Body of pancreas (tissue), 4 donors: ENCODE measurements at places on chromosomes 5 and 9.

GRCh38 chr5:33828626-33829308 is 63.0 kb downstream of the ADAMTS12 start:
- DNase-seq, result no peak

DNA sequence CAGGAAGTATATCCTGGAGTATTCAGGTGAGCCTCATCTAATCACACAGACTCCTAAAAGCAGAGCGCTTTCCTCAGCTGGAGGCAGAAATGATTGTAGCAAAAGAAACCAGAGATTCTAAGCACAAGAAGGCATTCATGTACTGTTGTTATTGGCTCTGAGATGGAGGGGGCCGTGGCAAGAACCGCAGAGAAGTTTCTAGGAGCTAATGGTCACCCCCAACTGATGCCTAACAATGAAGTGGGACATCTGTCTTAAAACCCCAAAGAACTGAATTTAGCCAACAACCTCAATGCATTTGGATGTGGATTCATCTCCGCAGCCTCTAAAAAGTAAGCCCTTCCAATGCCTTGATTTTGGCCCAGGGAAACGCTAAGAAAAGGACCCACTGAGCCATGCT is 76.3 kb downstream of the ADAMTSL1 start:
- DNase-seq, result no peak

- DNase-seq, result no peak
These were observed 46.7 kb downstream of the TNFAIP8 start for GRCh38 chr5:119402555-119402954.

DNA sequence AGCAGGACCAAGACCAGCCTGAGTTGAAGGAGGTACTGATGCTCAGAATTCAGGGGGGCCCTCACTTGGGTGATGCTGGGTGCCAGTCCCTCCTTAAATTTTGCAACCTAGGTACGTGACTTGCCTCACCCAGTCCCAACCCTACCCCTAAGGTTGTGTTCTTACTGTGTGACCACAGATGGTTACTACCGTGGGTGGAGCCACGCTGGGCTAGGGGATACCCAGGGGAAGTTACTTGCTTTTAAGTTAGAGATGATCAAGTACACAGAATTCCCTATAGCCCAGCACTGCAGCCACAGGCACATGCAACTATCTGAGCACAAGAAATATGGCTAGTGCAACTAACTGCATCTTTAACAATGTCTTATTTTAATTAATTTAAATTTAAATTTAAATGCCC is 32.9 kb downstream of the NXNL2 start:
- no peak for DNase-seq

DNA sequence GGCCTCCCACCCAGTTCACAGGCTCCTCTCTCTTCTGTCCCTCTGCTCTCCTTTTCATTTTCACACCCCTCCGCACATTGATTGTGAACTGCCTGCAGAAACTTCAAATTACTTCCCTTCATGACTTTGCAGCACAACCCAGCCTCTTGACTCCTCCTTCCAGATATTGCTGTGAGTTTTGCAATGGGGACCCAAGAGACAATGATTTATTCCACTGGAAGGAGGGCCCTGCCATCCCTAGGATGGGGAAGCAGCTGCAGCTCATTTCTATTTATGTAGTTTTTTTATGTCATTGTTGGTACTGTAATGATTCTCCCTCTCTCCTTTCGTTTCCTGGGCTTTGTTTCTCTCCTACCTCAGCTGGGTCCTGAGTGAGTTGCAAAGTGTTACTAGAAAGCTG is 364.9 kb downstream of the ICE1 start:
- no peak for DNase-seq

DNA sequence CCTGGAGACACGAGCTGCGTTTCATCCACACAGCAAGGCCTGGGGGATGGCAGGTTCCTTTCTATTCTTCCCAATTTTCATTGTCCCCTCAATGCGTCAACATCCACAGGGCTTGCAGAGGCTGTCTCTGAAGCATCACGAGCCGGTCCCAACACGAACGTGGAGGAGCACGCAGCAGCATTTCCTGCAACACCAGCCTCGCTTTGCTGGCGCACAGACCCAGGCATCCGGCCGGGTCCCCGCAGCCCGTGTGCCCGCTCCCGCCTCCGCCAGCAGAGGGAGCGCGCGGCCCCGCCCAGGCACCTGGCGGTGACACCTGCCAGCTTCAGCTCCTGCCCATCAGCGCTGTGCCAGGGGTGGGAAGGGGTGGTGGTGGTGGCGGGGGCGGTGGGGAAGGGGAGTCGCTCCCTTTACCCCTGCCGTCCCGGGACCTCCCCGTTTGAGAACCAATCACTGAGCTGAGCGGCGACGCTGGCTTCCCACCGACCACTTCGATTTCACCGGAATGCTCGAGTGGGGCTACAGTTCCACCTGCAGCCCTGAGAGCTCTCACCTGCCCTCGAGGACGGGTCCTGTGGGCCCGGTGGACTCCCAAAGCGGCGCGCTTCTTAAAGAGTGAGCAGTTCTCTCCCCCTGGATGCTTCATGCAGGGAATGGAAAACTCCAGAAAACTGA is 464.5 kb downstream of the ICE1 start:
- peak; percentile 28 for DNase-seq

GRCh38 chr5:7274203-7274602 is 121.7 kb upstream of the ADCY2 start:
- DNase-seq, result no peak

DNA sequence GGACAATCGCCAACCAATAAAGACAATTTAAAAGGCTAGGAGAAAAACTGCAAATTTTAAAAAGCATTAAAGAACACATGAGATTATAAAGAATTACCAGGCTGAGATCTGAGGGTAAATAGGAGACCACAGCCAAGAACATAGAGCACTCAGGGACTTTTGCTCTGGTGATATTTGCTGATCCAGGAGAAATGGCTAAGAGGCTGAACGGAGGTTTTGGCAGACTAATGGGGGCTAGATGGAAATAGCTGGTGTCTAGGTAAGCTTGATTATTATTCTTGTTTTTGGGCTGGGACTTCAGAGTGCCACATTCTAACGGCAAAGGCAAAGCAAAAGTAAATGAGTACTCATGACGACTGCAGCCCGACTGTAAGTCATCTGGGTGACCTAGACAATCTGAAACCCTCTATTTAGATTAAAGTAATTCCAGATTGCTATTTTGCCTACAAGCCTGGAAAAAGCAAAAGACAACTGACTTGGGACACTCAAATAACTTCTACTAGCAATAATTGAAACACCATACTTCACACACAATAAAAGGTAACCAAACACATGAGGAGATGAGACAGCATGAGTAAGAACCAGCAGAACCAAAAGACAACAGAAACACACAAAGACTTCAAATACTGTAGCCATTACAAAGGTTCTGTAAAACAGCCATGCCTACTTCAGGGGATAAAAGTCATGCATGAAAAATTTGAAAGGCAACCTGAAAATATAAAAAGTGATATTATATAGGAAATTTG is 68.8 kb downstream of the JAKMIP2 start:
- no peak for DNase-seq

- no peak for DNase-seq
These were observed 58.4 kb upstream of the PITX1 start for GRCh38 chr5:135092476-135092875.

DNA sequence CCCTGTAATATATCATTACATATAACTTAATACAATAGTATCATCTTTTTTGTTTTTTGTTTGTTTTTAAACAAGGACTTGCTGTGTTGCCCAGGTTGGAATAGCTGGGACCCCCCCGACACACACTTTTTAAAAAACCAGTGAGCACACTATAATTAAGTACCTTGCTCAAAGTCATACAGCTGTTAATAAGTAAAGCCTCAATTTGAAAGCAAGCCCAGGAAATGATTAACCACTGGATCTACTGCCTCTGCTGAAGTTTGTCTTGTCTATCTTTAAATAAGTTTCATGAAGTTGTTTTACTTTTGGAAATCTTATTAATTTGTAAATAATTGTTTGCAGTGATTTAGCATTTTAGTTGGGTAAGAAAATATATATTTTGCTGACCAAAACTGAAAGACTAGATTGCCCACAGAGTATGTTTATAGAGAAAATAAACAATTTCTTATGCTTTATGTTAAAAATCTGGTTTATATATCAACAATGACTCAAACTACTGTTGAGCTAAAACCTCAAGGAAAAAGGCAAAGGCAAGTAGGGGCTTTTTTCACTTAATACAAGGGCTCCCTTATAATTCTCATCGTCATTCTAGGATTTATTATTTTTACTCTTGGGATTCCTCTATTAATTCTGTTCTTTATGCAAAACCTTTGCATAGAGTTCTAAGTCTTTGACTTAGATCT is 5.8 kb upstream of the CARNMT1 start:
- DNase-seq, result no peak

DNA sequence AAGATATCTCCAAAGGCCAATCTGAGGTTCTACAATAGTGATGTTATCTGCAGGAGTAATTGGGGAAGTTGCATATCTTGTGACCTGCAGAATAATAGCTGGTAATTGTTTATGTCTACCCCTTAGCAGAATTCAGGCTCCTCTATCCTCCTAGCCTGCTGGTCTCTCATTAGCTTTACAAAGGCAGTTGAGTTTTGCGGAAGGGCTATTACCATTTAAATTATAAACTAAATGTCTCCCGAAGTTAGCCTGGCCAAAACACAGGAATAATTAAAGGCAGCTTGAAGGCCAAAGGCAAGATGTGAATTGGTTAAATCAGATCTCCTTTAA is 168.7 kb downstream of the TTC39B start:
- no peak for DNase-seq

GRCh38 chr5:88799938-88800535 is 82.9 kb downstream of the MEF2C start:
- DNase-seq, result no peak

DNA sequence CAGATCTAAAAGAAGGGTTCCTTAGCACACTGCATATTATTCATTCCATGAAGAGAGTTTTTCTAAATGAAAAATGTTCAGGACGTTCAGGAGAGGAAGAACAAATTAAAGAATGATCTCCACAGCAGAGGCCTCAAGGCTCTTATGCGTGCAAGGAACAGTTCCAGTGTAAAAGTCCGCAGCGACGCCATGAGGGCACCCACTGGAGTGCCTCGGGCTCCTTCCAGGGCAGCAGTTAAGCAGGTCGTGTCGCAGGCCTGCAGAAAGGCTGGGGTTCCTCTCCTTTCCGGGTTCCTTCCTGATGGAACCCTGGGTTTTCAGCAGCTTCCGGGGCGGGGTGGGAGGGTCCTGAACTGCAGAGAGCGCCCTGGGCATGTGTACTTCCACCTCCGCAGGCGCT is 87.1 kb upstream of the SELENOP start:
- no peak for DNase-seq
